Ecto neural progenitor cell (in vitro differentiated cells): ENCODE measurements at places on chromosomes 1 and 21.

- DNase-seq, result no peak
Observed at GRCh38 chr1:117034791-117035290, 25.3 kb upstream of the TTF2 start.

GRCh38 chr21:33546086-33546485, 3.2 kb downstream of the SON start:
- DNase-seq, result no peak

DNA sequence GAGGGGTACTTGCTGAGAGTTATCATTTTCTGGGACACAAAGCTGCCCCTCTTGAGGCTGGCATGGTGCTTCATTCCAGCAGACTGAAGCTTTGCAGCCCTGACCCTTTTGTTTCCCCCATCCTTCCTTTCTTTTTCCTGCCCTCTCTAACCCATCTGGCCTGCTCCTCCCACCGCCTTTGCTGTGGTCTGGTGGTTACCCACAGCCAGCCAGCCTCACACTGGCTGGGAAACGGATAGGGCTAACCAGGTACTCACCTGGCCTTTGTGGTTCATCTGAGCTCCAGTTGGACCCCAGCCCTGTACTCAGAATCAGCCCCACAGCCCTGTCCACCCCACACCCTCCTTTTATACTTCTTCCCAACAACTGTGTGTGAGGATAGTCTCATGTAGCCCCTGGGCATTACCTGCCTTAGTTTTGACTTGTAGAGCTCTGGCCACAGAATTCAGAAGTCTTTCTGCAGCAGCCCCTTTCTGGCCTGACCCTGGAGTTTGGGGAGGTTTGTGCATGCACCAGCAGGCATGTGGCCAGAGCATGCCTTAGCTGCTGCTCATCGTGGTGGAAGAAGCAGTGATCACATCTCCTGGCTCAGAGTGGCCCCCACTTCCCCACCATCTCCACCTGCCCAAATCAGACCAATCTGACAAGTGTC, 138.0 kb downstream of the TRABD2B start:
- no peak for DNase-seq

DNA sequence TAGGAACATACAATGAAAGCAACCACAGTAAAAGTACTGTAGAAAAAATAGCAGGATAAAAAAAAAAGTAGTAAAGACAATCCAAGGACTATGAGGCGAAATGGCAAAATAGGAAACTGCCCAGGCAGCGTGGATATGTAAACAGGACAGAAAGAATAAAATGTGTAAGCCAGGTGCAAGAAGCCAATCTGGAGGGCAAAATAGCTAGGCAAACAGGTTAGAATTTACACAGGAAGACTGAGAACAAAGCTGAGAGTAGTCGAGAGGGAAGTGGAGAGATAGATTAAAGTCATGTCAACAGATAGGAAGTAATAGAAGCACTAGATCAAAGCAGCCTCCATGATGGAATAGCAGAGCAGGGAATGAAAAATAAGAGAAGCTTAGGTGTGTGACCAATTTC, 124.2 kb upstream of the B3GALT2 start:
- no peak for DNase-seq

- DNase-seq, result no peak
Observed at GRCh38 chr1:81834268-81834667, 33.5 kb downstream of the ADGRL2 start.

DNA sequence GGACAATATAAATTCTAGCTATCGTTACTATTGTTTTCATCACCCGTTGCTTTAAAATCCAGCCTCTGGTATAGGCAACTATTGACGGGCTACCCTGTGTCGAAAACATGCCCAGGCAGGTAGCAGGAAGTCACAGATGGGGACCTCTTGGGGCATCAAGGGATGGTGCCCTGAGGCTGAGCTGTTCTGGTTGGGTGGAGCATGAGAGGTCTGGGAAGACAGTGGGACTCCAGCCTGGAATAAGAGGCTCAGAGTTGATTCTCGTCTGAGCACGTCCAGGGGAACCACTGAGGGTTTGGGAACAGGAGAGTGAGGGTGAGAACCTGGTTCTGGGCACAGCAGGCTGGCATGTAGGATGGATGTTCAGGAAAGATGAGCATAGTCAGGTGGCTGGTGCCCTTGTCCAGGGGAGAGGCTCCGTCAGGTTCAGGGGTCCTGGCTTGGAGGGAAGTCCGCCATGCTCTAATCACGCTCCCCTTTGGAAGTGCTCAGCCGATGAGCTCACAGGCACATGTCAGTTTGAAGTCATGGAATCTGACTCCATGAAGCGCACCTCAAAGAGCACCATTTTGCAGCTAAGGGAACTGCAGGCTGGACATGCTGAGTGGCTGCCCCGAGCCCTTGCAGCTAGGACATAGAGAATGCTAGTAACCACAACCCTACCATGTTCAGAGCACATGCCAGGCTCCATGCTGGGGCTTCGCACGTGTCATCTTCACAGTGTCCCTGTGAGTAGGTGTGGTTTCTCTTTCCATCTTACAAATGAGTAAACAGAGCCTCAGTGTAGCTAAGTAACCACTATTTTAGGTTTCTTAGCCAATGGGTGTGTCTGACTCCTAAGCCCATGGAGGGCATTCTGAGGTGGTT, 21.0 kb downstream of the PCSK9 start:
- peak; percentile 28 for DNase-seq

DNA sequence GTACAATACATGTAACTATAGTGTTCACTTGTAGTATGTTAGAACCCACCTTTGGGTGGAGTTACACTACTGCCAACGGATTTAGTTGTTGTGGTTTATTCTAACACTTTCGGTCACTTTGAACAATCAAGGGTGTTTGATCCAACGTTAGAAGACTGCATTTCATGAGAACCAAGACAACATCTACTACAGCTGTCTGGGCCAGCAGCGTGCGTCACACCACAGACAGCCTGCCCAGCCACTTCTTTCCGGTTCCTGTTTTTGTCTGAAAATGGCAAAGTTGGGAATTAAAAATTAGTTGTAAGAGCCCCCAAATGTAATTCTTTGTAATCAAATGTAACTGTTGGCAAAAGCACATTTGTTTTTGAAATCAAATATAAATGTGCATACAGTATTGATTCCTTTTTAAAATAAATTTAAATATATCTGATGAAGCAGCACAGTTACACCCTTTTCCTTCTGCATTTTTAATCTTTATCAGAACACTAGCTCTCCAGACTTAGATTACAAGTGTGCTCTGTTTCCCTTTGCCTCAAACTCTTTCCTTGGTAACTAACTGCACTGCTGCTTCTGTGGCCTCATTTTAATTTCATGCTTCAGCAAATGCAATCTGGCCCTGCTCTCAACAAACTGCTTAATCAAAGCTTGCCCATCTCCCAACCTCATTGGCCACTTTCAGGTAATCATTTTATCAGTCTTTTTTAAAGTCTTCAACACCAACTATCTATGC, 86.6 kb upstream of the DPH5 start:
- no peak for DNase-seq

DNA sequence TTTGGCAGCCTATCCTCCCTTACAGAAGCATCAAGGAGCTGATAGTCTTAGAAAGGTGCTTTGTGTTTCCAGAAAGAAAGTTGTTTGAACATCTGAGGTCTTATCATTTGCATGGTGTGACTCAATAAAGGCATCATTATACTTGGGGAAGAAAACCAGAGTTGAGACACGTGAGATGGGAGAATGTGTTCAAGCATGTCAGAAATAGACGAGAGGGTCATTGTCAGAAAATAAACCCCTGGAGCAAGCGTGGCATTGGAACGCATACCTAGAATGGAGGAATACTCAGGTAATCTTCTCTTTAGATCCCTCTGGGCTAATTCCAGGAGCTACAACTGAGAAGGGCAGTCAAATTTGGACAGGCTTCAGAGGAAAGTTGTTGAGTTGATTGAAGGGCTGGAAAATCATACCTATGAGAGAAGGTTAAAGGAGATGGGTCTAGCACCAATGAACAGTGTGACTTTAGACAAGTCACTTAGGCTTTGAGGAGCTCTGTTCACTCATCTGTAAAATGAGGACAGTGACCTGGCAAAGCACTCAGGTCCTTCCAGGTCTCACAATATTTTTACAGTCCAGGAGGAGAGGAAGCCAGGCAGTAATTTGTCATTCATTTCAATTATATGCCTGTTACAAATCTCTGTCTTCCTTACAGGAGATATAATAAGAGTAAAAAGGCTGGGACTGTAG, 101.3 kb upstream of the C1orf21 start:
- no peak for DNase-seq

DNA sequence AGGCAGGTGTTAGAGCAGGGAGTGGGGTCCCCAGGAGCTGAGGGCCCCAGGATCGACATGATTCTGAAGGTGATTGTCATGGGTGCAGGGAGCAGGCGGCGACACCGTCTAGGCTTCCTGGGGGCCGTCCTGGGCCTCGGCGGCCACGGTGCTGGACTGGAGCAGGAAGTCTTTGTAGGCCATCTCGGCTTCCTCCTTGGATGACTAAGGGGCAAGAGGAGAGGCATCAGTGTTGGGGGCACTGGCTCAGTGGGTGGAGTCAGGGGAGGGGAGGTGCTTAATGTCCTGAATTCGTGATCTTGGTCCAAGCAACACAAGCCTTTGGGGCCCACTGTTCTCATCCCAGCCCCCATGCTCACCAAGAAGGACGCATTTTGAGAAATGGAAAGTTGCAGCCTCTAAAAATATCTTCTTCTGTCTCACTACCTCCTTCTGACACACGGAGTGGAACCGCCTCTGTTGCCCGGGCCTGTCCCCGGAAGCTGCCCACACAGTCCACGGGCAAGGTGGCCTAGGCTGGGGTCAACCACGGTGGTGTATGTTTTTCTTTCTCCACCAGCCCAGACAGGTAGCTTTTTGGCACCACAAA, 8.6 kb upstream of the FCMR start:
- DNase-seq, result no peak

- DNase-seq, result peak; percentile 34
Observed at GRCh38 chr21:44418108-44418875, 37.0 kb upstream of the LRRC3 start.

DNA sequence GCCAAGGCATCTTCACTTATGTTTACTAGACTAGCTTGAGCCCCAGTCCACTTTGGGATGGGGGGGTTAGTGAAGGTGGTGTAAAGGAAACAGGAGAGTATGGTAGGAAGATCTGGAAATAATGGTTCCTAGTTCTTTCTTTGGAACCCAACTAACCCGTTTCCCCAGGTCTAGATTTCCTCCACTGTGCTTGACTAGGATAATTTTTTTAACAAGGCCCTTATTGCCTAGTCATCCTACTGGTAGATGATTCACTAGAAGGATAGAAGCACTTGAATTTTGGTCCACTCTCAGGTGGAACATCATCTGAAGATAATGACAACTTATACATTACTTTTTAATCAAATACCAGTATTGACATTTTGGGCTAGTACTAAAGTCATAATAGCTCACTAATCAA, 45.9 kb upstream of the MYOCOS start:
- no peak for DNase-seq

DNA sequence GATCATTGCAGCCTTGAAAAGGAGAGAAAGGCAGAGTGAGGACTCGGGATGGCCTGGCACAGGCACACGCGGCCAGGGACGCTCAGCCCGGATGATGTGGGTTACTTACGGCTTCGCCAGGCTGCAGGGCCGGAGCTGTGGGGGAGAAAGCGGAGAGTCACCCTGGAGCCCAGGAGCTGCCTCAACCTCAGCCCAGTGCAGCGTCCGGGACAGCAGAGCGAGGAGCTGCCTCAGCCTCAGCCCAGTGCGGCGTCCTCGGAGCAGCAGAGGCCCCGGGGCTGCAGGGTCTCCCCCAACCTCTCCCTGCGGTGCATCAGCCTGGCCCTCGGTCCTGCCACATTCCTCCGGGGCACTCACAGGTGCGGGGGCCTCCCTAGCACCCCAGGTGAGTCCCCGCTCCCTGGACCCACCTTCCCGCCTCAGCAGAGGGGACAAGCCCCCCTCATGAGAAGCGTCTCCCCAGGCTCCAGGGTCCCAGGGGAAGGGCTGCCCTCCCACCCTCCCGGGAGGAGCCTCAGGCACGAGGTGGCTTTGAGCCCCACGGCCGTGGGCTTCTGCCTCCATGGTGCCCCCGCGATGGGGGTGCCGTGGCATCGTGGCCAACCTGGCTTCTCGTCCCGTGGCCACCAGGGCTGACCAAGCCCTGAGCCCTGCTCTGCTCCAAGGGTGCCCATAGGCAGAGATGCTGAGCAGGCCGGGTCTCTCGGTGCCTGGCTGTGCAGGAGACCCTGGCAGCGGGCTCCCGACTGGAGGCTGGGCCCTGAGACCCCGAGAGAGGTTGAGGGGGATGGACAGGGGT, 10.5 kb upstream of the RNF223 start:
- peak; percentile 41 for DNase-seq

DNA sequence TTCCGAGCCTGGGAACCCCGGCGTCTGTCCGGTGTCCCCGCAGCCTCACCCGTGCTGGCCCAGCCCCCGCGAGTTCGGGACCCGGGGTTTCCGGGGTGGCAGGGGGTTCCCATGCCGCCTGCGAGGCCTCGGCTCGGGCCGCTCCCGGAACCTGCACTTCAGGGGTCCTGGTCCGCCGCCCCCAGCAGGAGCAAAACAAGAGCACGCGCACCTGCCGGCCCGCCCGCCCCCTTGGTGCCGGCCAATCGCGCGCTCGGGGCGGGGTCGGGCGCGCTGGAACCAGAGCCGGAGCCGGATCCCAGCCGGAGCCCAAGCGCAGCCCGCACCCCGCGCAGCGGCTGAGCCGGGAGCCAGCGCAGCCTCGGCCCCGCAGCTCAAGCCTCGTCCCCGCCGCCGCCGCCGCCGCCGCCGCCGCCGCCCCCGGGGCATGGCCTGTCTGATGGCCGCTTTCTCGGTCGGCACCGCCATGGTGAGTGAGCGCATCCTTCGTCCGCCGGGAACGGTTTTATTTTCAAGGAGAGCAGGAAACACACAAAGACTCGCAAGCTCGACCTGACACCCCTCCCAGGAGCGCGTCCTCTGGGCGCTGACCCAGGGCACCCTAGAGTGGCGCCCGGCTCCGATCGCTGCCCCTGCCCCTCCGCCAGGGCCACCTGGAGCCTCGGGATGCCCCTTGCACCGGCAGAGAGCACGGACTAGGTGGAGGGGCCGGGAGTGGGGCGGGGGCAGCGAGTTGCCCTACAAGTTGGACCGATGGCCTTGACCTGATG, at the start of gene ABCG1:
Gene ABCG1, plus strand, starts transcription at position 305 of the 770 bp plus-strand sequence. Its CDS starts 123 bp downstream, at position 428.
- DNase-seq, result peak; percentile 80

DNA sequence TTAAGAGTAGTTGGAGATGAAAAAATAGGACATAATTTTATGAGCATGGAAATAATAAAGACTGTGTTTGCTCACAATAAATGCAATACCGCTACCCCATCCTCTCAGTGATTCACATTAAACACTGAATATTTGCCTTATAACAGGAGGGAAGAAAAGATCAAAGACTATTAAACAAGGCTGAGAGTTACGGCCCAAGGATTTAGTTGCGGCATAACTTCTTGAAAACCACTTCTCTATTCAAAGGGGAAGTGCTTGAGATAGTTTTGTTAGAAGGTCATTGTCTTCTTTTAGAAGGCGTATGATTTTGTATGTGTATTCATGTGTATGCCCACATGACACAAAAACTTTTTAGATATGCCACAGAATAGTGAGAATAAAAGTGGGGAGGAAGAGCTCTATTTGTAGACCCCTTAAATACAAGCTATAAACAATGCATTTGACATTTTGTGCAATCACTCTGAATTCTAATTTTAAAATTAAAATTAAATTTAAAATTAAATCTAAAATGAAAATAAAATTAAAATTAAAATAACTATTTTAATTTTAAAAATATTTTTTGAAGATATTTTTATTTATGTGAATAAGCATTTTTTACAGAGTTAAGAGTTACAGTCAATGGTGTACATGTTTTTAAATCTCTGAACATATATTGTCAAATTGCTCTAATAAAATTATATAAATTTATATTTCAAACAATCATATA, 986.6 kb upstream of the ADAMTS5 start:
- DNase-seq, result no peak

- DNase-seq, result no peak
Observed at GRCh38 chr1:18991585-18991984, 35.1 kb upstream of the IFFO2 start.

GRCh38 chr21:17139696-17140095, 373.1 kb upstream of the CXADR start:
- no peak for DNase-seq
